ENCODE measurements at places on chromosomes 1 and 21.

- no peak for DNase-seq
These were observed 27.1 kb upstream of the KCTD3 start for GRCh38 chr1:215539803-215540570.

DNA sequence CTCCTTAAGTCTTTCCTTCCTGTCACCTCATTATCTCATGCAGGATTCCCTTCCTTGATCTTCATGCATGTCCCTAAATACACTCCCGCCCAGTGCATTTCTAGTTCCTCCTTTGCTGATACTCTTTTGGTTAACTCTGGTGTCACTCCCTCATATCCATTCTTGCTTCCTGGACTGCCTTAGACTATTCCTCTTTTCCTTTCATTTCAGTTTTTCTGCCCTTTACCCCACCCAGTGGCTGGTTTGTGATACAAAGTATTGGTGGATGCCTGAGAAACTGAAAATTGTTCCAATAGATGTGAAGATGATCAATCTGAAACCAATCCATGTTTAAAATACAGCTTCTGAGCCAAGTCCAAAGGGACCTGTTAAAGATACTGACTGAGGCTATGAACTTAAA, 553.8 kb upstream of the CAMK1G start:
- DNase-seq: no peak

- no peak for DNase-seq
These were observed 107.1 kb upstream of the OLIG2 start for GRCh38 chr21:32918478-32919120.

DNA sequence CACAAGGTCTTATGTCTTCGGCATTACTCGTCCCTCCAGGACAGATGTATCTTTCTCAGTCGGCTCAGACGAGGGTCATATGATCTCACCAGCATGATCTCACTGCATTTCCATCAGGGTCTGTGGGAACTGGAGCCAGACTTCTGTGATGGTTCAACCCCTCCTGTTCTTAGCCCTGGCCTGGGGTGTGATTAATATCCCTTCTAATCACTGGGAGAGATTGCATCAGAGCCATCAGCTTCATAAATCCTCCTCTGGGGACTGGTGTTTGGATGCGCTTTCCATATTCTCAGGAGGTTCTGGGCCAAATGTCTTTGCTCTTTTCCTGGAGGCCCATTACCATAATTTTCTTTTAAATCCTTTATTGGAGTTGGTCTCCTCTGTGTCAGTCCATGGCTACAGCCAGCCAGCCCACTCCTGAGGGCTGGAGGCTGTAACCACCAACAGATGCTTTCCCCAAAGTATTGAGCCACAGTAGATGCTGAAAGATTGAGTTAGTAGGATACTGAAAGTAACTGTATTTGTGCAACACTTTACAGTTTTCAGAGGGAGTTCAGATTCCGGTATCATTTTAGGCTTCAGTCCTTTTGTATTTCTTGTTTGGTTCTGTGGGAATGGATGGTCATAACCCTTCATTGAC, 20.0 kb downstream of the CACNA1E start:
- DNase-seq: no peak

DNA sequence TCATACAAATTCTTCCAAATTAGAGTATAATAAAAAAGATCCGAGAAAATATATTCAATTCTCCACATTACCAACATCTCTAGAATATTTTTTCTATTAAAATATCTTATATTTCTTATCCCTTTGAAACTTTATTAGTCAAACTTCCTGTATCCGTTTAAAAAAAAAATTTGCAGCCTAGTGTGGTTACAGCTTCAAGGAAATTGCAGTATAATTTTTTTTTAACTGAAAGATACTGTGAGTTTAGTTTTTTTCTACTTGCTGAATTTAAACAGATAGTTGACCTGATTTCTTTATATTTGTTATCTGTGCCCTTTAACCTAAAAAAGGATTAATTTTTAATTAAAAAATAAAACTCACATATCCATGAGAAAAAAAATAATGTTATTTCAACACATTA, 1.5 kb downstream of the RGS18 start:
- DNase-seq: no peak

DNA sequence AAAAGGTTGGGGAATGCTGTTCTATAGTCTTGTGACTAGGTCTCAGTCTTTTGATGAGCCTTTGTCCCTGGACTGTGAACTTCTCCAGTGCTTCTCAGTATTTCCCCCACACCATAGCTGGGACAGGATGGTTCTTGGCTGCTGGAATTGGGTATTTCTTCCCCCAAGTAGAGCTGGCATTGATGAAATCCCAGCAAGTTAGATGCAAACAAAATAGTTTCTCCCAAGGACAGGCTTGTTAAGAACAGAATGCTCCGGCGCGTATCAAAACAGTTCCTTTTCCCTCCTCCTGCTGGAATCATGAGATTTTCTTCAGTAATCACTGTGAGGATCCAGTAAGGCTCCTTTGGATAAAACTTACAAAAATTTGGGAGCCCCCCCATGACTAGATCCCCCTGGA, 162.6 kb downstream of the PIK3R3 start:
- no peak for DNase-seq

- no peak for DNase-seq
These were observed 1.5 kb downstream of the SLAMF8 start for GRCh38 chr1:159828176-159828575.

GRCh38 chr1:212458817-212459216, 26.1 kb downstream of the NENF start:
- DNase-seq: no peak

- no peak for DNase-seq
These were observed 52.4 kb downstream of the NEGR1 start for GRCh38 chr1:72229893-72230292.

GRCh38 chr1:17521946-17522612, 17.4 kb upstream of the ARHGEF10L start:
- no peak for DNase-seq

Measured in activated naive CD8-positive, alpha-beta T cell treated with anti-CD3 and anti-CD28 coated beads, Interleukin-2, amount 10 ng/mL, durations not matched to agents 7 days and 5 days (primary cell).